ENCODE measurements at places on chromosomes 2 and 18. TPM values are rescaled to one million over a fixed set of nuclear protein-coding genes. Genes with fewer than 3 reads are reported as not detected.

DNA sequence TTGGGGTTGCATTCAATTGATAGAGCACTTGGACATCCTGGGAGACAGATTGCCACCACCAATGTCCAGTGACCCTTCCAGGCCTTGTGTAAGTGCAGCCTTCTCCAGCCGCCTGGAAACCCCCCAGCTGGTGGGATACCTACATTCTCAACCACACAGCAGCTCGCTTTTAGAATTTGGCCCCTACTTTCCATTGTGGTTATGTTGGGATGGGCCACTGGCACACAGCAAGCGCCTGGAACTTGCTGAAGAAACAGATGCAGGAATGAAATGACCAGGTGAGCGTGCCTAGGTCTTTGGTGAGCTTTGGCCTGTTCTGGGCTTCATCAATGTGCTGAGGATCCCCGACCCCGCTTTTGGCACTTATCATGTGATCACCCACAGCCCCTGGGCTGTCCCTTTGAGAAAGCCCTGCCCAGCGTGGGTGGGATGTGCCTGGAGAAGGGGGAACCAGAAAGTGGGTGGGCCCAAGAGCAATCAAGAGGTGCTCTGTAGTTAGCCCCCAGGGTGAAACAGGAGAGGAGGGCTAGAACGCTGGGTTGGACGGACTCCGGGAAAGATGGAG is 16.0 kb upstream of the NTSR2 start:
- DNase-seq = no peak

DNA sequence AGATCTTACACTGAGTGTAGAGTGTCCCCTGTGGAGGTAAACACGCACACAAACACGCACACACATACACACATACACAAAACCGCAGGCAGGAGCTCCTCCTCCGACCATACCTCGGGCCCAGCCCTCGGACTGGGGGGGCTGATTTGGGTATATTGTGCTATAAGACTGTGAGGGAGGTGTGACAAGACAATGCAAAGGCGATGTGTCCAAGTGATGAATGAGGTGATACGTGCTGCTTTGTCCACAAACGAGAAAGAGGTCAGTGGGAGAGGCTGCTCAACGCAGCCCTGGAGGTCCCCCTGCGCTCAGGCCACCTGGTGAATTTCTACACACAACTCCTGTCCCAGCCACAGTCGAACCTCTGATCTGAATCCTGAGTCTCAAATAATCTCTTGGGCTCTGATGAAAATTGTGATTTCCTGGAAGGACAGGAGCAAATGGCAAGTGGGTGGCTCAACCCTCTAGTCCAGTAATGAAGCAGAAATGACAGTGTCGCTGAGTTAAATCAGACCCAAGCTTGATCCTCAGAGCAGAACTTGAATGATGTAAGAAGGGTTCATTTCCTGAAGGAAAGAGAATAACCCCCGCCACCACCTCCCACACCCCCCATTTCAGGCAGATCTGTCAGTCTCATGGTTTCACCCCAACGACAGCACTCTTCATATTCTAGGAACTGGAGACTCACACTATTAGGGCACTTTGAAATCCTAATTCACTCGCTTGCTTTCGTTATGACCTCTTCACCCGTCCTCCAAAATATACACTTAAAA is 48.9 kb upstream of the ASXL2 start:
- no peak for DNase-seq

GRCh38 chr2:2827046-2827636 is 496.1 kb upstream of the MYT1L start:
- no peak for DNase-seq

DNA sequence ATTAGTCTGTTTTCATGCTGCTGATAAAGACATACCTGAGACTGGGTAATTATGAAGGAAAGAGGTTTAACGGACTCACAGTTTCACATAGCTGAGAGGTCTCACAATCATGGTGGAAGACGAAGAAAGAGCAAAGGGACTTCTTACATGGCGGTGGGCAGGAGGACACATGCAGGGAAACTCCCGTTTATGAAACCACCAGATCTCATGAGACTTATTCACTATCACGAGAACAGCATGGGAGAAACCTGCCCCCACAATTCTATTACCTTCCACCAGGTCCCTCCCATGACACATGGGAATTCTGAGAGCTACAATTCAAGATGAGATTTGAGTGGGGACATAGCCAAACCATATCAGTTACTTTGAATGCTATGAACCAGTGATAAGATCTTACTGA is 44.1 kb downstream of the SCTR start:
- no peak for DNase-seq

DNA sequence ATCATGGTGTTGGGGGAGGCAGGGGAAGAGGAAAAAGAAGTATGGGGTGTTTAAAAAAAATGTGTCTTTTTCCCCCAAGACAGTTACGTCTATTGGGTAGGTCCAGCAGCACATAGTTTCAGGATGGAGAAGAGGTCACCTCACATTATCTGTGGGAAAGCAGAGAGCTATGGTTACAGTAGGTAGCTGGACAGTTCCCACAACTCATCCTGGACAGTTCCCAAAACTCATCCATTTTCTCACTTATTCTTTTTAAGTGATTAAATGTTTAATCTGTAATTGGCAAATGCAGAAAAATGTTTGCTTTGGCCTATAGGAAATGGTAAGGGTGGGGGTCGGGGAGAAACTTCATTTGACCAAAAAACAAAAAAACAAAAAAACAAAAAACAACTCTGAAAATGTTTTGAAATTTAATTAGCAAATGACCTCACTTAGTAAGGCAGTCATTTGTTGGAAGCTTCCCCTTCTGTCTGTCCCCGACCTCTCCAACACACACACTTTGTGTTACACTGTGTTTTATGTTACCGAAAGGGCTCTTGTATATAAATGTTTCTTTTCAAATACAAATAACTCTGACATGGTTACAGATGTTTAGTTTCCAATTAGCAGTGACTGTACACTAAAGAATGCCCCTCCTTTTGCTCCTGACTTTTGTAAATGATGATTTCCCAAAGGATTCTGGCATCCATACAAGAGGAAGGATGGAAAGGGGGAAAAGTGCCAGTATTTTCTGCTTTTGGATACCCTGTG is 173.3 kb upstream of the ZFP36L2 start:
- DNase-seq = no peak

DNA sequence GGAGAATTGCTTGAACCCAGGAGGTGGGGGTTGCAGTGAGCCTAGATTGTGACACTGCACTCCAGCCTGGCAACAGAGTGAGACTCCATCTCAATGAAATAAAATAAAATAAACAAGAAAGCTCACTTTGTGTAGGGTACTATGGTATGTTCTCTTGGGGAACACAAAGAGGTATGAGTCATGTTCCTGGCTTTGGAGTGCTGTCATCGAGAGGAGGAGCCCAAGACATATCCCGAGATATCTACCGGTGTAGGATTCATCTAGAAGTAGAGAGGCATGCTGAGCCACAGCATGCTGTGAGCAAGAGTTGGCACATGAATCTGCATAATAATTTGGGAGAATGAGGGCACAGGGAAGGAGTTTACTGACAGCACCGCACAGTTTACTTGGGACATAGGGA is 244.9 kb upstream of the EPHA4 start:
- DNase-seq = peak; percentile 2

- DNase-seq = no peak
Observed at GRCh38 chr2:85741211-85741832, 12.5 kb upstream of the ATOH8 start.

GRCh38 chr18:12946549-12947284 is 1.1 kb upstream of the SEH1L start:
- peak; percentile 52 for DNase-seq

- DNase-seq = no peak
Observed at GRCh38 chr2:240235149-240235803, 94.8 kb upstream of the OTOS start.

- DNase-seq = peak; percentile 32
Observed at GRCh38 chr2:32825291-32825712, 121.5 kb upstream of the LTBP1 start.

The CD28 gene
- total RNA-seq = not detected

DNA sequence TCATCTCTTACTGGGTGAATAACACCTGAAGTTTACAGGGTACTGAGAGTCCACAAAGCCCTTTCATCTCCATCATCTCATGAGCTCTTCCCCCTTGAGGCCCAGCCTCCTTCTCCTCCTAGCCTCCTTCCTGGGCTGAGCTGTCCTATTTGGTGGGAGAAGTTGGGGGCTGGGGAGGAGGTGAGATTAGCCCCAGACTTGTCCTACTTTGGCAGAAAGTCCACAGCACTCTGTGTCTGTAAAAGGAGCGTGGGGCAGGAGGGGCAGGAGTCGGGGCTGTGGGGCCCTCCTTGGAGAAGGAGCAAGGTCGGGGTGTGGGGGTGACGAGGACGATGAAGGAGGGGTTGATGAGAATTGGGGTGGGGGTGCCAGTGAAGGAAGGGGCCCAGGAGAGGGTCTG is 10.0 kb upstream of the DES start:
- no peak for DNase-seq

- DNase-seq = no peak
Observed at GRCh38 chr2:195569255-195569654, 87.8 kb upstream of the SLC39A10 start.

The SAG gene
- not detected for total RNA-seq

- no peak for DNase-seq
Observed at GRCh38 chr2:15579641-15580040, 12.0 kb upstream of the DDX1 start.

DNA sequence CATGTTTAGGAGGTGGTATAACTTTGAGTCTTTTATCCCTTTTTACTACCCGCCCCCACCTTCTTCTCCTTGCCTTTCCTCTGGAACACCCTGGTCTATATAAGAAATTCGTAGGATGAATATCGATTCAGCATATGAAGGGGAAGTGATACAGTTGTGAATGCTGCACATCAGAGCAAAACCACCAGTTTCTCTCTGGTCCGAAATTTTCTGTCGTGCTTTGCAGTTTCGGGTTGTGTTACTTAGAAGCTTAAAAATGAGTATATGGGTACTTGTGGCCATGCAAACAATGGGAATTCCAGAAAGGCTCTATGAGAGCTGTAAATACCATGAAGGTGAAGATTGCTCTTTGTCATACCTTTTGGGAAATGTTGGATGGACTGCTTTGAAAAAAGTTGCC is 60.6 kb downstream of the DAW1 start:
- no peak for DNase-seq
